ENCODE measurements at places on chromosomes 16 and 17.

GRCh38 chr17:77824780-77825280 is 133.7 kb upstream of the TNRC6C start:
- DNase-seq: no peak

GRCh38 chr17:61480414-61480807 is 28.2 kb downstream of the TBX4 start:
- DNase-seq: no peak

GRCh38 chr16:71421911-71422310 is 19.9 kb downstream of the TLE7 start:
- peak; percentile 9 for DNase-seq

DNA sequence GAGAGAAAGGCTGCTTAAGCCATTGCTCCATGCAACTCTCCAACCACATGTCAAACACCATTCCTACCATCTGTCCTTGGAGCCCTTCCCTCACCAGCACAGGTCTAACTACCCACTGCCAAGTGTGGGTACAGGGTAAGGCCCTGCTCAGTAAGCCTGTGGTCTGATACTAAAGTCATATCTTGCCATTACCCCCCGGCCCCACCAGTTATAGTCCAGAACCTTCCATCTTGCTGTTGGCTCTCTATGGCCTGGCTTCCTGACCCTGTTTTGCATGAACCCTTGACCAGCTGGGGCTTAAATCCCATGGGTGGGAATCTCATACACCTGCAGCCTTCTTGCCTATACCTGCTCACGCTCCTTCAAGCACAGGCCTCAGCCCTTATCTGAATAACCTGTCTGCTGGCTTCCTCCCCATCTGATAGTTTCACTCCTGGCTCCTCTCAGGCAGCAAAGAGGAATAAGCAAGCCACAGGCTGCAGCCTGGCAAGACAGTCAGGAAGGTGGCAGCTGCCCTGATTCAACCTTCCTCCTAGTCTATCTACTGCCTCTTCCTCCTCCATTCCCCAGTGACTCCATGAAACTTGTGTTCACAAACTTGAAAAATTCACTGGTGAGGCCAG is 64.1 kb downstream of the ZFHX3 start:
- DNase-seq: no peak

DNA sequence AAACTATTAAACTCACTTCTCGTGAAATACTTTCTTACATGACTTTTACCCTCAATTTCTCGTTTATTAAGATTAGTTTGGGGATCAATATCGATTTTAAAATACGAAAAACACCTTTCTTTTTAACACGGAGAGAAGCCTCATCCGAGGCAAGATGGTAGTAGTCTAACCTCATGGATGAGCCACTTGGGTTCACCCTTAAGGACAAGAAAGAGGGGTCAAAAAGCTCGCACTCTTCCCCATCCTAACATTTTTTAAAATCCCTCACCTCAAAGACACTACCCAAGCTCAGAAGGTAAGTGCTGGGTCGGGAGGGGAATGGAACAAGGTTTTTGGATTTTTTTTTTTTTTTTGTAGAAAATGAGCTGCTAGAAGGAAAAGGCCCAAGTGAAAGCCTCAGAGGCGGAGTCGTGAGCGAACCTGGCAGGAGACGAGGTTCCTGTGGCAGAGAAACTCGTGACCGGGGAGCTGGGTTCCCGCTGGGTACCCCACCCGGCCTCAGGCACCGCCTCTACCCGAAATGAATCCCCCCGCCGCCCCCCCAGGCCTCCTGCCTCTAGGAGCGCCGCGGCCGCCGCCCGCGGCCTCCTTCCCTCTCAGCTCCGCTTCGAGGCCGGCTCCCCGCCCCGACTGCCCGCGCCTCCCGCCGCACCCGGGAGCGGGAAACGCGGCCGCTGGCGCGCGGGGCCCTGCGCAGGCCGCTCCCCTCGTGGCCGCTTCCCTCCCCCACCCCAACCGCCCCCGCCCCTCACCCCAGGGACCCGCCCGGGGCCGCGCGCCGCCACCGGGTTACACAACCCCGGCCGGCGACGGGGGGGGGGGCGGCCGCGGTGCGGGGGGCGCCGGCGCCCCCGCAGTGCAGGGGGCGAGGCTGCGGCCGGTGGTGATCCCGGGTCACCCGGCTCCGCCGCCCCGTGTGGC is 1.6 kb downstream of the NUFIP2 start:
- peak; percentile 43 for DNase-seq

DNA sequence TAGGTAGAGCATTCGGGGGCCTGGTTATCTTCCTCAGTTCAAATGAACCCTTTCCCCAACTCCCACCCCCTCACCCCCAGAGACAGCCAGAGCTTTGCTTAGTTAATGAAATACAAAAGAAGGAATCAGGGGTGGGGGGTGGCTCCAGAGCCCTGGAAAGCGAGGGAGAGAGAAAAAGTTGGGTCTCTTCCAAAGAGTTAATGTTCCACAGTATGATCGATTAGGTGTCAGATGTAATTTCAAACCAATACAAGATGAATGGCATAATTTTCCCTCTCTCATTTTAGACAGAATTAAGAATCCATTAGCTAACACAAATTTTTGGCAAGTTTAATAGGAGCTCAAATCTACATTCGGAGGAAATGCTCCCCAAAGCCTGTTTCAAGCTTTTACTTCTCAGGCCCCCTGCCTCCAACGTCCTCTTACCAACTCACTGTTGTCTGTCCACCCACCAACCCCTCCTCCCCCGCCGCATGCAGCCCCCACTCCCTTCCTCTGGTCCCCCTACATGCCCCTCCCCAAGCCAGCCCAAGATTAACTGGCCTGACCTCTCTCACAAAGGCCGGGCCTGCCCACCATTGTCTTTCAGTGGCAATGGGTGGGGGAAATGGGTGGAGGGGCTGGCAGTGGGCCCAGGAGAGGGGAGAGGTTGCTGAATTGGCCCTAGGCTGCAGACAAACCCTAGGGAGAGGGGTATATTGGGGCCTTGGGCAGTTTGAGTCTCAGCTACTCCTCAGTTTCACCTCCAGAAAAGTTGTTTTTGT is 28.2 kb downstream of the NEUROD2 start:
- DNase-seq: no peak
